ENCODE measurements at places on chromosomes 4 and X.

- DNase-seq = no peak
These were observed 63.6 kb downstream of the SMARCAD1 start for GRCh38 chr4:94271248-94271647.

DNA sequence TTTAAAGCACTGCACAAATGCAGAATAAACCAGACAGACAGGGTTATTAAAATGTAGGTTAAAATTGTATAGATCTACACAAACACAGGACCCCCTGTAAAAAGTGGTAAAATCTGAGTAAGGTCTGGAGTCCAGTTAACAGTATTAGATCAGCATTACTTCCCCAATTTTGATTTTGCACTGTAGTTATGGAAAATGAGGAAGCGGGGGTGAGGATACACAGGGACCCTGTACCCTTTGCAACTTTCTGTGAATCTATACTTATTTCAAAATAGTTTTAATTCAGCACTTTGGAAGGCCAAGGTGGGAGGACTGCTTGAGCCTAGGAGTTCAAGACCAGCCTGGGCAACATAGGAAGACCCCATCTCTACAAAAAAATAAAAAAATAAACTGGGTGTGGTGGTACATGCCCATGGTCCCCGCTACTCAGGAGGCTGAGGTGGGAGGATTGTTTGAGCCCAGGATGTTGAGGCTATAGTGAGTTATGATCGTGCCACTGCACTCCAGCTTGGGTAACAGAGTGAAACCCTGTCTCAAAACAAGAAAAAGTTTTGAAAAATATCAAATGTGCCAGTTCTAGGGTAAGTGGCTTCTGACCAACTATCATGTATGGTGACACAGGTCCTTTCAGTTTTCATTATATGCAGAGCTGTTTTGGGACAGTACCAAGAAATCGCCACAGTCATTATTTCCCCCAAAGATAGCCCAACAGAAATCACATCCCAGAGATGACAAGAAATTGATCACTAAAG lies 17.7 kb downstream of the SEL1L3 start:
- no peak for DNase-seq

DNA sequence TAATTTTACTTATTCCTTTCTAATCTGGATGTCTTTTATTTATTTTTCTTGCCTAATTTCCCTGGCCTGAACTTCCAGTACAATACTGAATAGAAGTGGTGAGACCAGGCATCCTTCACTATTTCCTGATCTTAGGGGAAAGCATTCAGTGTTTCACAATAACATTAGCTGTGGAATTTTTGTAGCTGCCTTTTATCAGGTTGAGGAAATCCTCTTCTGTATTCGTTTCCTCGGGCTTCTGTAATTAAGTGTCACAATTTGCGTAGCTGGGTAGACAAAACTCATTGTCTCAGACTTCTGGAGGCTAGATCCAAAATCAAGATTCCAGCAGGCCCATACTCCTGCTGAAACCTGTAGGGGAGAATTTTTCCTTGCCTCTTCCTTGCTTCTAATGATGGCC lies 598.4 kb upstream of the FTHL17 start:
- no peak for DNase-seq

- DNase-seq = no peak
These were observed 11.1 kb downstream of the NIPAL1 start for GRCh38 chr4:48027653-48028052.

DNA sequence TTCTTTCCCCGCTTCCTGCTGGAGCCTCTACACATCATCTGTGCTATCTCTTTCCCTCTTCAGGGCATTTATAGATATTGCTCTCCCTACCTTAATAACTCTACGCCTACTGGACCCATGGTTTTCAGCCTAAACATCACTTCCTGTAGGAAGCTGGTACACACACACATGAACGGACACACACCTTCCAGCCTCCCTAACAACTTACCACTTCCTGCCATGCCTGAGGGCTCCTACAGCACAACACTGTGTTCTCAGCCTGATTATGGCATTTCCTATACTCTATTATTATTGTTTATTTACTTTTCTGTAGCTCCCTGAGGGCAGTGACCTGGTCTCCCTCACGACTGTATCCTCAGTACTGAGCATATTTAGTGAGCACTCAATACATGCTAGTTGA lies 163.6 kb upstream of the MAP3K15 start:
- DNase-seq = no peak

DNA sequence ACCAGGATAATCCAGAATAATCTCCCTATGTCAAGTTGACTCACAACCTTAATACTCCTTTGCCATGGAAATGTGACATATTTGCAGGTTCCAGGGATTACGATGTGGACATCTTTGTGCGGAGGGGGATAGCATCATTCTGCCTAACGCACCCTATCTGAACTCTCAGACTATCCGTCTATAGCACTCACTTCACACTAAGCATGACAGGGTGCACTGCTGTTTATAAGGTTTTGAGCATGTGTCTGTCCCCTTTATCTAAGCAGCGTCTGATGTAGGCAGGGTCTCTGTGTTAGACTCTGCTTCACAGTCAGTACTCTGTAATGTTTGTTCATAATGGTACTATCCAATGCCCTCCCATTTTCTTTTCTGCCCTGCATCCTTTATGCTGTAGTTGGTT lies 43.4 kb upstream of the PRSS48 start:
- no peak for DNase-seq

DNA sequence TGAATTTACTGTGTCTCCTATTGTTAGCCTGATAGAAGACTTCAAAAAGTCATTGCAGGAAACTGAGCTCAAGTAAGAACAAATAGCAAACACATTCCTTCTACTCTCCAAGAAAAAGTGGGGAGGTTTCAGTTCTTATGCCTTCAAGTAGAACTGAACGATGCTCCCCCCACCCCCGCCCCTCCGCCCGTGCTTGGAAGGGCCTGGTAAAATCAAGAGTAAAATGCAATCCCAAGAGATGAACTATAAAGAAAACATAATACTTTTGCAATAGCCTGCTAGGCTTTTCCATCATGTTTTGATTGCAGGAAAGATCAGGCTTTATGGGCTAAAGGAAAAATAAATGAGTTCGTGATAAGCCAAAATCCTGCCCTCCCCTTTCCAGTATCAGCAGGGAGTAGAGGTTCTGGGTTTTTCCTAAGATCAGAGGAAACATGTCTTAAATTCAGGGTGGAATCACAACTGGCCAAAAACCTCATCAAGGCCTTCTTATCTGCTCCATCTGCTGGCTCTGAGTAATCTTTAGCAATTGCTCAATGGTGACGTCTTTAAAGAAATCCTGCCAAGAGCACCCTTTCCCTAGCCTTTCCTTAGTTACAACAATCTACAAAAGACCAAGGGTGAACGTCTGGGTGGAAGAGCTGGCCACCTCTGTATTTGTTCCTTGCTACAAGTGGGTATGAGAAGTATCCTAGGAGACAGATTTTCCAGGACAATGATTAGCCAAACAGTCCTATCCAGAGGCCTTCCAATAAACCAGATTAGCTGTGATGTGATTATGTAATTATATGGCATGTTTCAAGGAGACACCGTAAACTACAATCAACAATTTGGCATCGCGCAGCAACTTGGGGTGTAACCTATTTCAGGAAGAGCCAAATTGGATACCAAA lies 66.3 kb upstream of the FAM9C start:
- DNase-seq = no peak

- DNase-seq = no peak
These were observed 175.8 kb downstream of the COMMD8 start for GRCh38 chr4:47287735-47288134.

- DNase-seq = peak; percentile 75
These were observed 11.1 kb upstream of the FAM3A start for GRCh38 chrX:154526901-154527675.

DNA sequence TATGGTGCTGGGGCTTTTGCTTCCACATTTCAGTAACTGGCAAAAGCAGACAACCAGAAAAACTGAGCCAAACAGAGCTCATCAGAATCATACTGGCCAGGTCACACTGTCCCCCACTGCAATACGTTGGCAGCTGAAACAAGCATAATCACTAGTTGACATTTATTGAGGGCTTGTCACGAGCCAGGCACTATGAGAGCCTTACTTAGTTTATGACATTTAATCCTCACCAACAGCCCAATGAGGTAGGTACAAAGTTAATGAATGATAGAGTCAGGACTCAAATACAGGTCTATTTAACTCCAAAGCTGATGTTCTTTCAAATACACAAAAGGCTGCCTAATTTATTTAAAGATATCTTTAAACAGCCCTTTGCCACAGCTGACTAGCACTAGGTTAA lies 174.0 kb upstream of the MBNL3 start:
- no peak for DNase-seq

- DNase-seq = peak; percentile 3
These were observed 39.3 kb upstream of the LPAR4 start for GRCh38 chrX:78708262-78708661.

- DNase-seq = no peak
These were observed 330.3 kb upstream of the PITX2 start for GRCh38 chr4:110953191-110953590.

- peak; percentile 7 for DNase-seq
These were observed 110.7 kb downstream of the WDFY3 start for GRCh38 chr4:84855774-84856173.

- DNase-seq = no peak
These were observed 185.5 kb downstream of the MGST2 start for GRCh38 chr4:139851133-139851532.

DNA sequence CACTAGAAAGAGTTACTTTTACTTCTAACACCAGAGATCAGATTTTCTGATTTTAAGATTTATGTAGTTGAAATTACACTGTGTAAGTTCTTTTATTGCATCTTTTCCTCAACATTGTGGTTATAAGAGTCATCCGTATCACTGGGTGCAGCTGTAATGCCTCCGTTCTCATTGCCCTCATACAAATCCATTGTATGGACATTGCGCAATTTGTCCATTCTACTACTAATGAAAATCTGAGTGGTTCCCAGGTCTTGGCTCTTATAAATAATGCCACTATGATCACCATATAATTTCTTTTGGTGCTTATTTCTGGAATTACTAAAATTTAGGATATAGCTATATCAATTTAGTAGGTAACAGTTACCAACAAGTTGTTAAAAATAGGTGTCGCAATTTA lies 614.0 kb upstream of the GALNT7 start:
- DNase-seq = no peak

- DNase-seq = no peak
These were observed 36.9 kb downstream of the HMX1 start for GRCh38 chr4:8834681-8835220.

GRCh38 chr4:22881411-22881810 lies 188.7 kb downstream of the GBA3 start:
- no peak for DNase-seq

- no peak for DNase-seq
These were observed 746.3 kb upstream of the FAM241A start for GRCh38 chr4:111398906-111399330.

GRCh38 chrX:68749426-68749825 lies 79.4 kb upstream of the EFNB1 start:
- no peak for DNase-seq

- DNase-seq = peak; percentile 33
These were observed 159.5 kb upstream of the USP38 start for GRCh38 chr4:143025081-143025704.

DNA sequence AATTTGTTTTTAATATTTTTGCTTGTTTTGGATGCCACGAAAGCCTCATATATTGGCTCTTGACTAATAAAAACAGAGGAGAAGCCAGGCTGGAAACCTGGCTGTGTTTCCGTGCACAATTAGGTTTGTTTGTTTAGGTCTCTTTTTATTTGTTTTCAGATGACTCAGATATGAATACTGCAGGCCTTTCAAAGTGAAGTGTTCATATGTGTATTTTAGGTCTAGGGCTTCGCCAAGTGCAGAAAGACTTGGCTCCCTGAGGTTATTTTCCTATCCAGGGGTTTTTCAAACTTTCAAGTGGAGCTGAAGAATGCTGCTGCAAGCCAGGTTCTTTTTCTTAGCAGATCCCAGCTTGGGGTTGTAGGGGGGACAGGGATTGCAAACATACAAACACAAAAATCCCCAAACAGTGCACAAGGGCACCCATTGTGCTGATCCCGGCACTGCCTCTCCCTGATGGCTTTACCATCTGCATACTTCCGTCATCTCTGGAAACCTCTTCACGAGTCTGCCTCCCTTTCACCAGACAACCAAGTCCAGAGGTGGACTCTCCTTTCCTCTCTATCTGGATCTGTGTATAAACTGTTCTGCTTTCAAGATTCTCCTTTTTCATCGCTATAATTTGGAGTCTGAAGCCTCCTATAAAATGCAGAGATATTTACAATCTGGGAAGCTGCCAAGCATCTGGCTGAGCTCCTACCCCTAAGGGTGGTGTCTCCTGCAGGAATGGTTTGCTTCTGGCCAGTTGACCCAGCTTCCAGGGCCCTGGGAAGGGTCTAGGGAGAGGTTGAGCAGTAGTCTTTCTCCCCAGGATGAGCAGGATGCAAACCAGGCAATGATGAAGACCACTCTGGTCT lies 108.6 kb downstream of the SMIM20 start:
- DNase-seq = no peak

- no peak for DNase-seq
These were observed 132.9 kb upstream of the PTCHD1 start for GRCh38 chrX:23201706-23202105.

GRCh38 chrX:94854251-94854650 lies 1180.2 kb downstream of the FAM133A start:
- no peak for DNase-seq

DNA sequence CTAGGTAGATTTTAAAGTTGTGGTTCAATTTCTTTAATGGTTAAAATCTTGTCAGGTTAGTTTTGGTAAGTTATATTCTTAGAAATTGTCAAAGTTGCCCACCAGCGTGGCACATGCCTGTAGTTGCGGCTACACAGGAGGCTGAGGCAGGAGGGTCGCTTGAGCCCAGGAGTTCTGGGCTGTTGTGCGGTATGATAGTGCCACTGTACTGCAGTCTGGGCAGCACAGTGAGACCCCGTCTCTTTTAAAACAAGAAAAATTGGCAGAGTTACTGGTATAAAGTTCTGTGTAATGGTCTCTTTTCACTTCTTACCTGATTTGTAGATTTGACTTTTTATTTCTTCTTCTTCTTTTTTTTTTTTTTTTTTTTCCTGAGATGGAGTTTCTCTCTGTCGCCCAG lies 64.4 kb downstream of the FAM193A start:
- no peak for DNase-seq

DNA sequence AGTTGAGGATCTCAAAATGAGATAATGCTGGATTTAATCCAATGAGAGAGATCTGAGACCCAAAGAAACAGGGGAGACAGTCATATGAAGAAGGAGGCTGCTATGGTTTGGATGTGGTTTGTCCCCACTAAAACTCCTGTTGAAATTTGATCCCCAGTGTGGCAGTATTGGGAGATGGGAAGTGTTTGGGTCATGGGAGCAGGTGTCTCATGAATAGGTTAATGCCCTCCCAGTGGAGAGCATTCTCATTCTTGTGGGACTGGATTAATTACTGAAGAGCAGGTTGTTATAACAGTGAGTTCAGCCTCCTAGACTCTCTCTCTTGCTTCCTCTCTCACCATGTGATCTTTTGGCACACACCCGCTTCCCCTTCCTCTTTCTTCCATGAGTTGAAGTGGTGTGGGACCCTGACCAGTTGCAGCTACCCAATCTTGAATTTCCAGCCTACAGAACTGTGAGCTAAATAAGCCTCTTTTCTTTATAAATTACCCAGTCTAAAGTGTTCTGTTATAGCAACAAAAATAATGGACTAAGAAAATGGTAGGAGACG lies 70.3 kb downstream of the PPEF2 start:
- DNase-seq = no peak

All from head of caudate nucleus (tissue), 42 donors.